ENCODE measurements at places on chromosomes 1 and 21. TPM values are rescaled to one million over a fixed set of nuclear protein-coding genes. Genes with fewer than 3 reads are reported as not detected.

- no peak for DNase-seq
Measured at GRCh38 chr1:221032637-221033280, 153.5 kb downstream of the HLX start.

DNA sequence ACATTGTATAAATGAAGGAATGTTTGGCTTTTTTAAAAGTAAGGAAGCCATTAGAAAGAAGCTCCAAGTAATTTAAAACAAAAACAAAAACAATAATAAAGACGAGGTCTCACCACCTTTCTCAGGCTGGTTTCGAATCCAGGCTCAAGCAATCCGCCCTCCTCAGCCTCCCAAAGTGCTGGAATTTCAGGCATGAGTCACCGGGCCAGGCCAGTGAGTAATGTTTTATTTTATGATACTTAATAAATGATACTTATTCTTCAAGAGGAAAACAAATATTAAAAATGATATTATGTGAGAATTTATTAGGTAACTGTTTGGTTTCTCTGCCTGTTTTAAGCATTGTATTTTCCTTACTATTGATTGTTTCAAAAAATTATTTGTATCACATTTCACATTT, 201.4 kb upstream of the BRINP3 start:
- DNase-seq: no peak

DNA sequence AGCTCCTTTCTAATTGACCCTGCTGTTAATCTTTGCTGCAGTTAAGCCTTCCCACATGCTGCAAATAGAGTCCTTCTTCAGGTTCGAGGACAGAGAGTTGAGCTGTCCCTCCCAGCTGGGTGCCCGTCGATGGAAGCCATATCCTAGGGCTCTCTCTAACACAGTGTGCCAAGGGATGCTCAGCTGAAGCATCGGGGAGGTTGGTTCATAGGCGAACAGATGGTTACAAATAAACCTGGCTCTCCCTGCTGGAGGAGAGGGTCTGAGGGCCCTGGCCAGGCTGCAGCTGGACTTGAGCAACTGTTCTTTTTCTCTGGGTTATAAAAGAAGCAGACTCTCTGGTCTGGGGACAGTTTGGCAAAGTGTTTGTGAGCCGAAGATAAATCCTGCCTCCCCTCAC, 120.3 kb upstream of the C8B start:
- DNase-seq: no peak

- no peak for DNase-seq
Measured at GRCh38 chr1:119544165-119544762, 37.3 kb downstream of the HSD3B1 start.

GRCh38 chr1:240278082-240278481, 186.4 kb downstream of the FMN2 start:
- DNase-seq: no peak

DNA sequence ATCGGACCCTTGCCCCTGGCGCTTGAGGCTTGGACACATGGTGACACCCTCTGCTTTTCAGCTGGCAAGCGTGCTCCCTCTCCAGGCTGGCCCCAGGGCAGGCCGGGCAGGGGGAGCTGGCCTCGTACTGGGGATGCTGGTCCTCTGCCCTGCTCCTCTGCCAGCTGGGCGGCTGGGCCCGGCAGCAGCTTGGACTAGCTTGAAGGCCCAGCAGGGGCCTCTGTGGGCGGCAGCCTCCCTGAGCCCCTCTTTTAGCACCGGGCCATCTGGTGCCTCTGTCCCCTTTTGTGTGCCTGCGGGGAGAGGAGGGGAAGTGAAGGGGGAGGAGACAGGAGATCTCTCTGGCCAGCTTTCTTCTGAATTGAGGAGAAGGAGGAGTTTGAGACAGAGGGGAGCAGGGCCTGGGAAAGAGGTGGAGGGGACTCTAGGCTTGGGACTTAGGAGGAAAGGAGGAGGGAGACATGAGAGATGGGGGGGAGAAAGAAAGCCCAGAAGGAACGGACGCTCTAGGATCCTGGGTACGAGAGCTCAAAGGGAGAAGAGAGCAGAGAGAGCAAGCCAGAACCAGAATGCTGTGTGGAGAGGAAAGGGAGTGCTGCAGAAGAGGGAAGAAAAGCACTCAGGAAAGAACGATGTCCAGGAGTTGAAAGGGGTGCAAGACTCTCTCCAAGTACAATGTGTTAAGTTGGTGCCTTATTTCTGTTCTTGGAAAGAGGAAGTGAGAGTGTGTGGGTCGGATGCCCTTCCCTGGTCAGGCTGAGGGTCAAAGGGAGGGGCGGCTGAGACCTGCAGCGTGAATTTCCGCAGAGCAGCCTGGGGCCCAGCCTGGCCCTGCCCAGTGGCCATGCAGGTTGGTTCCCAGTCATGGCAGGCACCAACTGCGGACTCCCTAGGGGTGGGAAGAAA, 40.3 kb downstream of the IER5 start:
- DNase-seq: no peak

GRCh38 chr1:35619237-35620121, 21.8 kb downstream of the PSMB2 start:
- no peak for DNase-seq

Gene SRSF11
- total RNA-seq: 245 TPM

DNA sequence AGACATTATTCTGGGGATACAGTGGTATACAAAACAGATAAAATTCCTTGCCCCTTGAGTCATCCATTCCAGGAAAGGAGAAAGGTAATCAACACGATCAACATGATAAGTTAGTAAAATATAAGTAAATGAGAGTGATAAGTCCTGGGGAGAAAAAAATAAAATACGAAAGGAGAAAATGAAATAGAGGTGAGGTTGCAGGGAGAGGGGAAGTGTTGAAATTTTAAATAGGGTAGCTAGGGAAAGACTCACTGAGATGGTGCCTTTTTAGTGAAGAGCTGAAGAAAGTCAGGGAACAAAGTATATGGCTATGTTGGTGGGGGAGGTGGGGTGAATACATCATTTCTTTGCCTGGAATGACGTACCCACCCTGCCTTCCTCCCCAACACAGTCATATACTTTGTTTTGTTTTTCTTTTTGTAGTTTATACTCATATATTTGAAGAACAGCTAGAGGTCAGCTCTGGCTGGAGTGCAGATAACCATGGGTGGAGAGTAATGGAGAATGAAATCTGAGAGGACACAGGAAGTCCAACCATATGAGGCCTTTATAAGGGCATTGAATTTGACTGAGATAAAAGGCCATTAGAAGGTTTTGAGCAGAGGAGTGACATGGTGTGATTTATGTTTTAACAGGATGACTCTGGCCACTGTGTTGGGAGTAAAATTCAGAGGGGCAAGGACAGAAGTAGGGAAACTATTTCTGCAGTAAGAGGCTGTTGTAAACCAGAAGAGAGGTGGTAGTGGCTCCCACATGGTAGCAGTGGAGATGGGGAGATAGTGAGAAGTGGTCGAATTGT, 54.8 kb downstream of the OSBPL9 start:
- DNase-seq: no peak

- no peak for DNase-seq
Measured at GRCh38 chr1:71657891-71658679, 577.2 kb upstream of the ZRANB2 start.

GRCh38 chr1:31241321-31241720, 1.6 kb upstream of the NKAIN1 start:
- no peak for DNase-seq

Gene SERTAD4
- total RNA-seq: not detected

DNA sequence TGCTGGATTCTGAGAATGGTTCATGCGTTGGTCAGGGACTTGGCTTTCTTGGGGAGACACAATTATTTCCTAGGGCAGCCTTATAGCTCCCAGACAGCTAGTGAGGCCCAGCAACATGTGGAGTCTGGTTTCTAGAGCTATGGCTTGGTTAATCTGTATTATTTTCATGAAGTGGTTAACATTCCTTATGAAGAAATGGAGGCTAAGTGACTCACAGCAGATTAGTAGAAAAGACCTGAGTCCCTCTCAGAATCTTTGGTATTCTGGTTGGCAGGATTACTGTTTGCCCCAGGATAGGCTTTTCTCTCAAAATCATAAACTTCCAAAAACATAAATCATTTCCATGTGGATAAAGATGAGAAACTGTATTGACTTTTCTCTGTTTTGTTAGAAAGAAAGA, 42.3 kb downstream of the DUSP10 start:
- no peak for DNase-seq

DNA sequence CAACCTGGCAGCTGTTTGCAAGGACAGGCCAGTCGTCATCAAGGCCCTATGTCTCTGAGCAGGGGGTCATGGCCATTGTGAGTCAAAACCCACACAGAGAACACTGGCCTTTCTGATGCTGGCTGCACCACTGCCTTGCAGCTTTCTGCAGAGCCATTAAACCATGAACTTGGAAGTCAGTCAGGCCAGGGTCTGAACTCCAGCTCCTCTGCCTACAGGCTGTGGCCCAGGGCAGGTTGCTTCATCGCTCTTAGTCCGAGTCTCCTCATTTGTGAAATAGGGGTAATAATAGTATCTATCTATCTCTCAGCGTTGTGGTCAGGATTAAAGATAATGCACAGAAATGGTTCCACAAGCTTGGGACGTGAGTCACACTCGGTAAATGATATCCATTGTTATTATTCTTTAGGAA, 35.8 kb upstream of the HIVEP3 start:
- DNase-seq: no peak

DNA sequence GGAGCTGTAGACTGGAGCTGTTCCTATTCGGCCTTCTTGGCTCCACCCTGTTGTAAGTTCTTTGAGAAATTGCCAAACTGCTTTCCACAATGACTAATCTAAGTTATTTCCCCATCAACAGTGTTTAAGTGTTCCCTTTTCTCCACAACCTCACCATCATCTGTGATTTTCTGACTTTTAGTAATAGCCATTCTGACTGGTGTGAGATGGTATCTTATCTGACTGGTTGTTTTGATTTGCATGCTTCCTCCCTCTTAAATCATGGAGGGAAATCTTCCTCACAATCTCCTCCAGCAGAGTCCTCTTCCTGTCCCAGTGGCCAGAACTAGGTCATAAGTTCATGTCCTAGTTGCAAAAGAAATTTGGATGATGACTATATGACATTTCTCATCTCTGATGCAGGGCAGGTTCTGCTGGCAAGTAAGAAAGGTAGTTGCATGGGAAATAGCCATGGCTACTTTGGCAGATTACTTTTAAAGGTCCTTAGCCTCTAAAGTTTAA, 294.0 kb downstream of the LRRC40 start:
- DNase-seq: no peak

Gene ADAM30
- not detected for total RNA-seq

Gene MPZ
- total RNA-seq: 8.5 TPM

Gene SELENOF
- total RNA-seq: 171 TPM

DNA sequence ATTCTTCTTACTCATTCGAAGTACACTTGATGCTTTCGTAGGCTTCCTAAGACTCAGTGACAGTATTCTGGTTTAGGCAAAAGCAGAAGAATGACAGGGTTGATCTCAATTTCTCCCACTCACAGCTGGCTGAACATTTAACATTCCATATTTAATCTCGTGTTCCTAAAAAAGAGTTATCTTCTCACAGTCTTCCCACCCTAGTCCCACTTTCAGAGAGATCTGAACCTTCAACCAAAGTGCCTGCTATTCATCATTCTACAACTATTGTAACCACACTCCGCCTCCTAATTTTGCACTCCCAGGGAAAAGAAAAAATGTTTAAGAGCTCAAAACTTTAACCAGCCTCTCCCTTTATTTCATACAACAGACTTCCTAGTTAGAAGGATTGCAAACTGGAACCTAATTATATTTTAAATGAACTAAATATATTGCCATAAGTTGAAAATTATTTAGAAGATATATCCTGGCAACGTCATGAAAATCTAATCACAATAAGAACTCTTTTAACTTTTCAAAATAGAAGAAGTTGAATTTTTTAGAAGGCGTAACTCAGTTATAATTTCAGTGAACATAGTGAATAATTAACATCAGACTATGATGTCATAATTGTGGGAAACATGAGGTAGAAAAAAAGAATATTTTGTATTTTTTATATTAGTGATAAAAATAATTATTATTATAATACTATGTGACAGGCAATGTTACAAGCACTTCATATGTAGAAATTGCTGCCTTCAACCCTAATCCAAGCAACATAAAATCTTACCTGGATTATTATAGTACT, 540.9 kb upstream of the ADGRL2 start:
- no peak for DNase-seq

- no peak for DNase-seq
Measured at GRCh38 chr1:58814251-58815068, 30.6 kb upstream of the JUN start.

Gene COL6A1
- total RNA-seq: 2.8 TPM

DNA sequence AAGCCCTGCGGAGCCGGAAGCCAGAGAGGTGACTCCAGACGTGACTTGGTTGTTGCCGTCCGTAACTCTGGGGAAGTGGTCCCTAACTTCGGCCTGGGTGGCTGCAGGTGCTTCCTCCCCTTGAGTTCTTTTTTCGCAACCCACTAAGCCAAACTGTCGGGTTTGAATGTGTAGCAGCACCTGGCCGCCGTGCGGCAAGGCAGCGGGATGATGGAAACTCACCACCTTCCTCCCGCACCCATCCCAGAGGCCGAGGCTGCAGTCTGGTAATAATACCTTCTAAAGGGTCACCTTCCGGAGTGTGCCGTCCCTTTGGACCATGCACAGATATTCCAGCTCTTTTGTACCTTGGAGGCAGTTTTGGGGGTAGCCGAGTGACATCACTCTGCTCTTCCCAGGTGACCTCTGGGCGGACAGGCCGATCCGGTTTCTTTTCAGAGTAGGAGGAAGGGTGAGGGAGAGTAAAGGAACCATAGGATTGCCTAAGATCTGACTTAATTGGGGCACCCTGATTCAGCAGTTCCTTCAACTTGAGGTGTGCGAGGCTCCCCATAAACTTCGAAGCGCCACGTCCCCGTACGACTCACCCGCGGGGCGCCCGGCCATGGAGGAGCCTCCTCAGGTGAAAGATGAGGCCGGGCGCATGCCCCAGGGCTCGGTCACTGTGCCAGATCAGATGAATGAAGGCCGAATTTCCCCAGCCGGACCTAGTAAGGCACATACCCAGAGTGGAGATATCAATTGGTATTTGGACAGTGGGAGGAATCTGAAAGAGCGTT, 1.0 kb downstream of the KCNK1 start:
- no peak for DNase-seq

DNA sequence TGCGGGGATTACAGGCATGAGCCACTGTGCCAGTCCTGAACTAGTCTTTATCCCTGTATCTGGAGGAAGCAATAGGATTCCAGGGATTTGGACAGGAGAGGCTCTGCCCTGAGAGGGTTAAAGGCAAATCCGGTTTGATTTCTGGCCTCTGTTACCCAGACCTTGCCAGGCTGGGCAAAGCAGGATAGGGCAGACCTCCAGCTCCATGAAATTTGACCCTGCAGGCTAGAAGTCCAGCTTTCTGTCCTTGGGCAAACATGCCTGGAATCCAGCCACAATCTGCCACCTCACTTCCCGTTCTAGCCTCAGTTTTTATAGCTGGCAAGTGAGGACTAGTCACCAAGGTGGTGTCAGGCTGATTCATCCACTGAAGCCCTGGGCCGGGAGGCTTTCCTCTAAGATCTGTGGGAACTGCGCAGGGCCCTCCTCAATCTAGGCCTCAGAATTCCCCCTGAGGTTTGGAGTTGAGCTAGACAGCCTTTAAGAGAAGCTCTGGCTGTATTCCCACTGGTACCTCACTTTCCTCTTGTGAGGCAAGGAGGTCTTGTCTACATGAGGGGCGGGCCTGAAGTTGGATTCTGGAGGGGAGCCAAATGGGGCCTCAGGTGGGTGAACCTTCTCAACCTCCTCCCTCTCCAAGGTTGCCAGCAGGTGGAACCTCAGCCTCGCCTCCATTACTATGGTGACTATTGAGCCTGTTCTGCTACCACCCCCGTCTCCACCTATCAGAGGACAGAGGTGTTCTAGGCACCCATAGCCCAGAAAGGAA, 7.0 kb upstream of the P3R3URF start:
- DNase-seq: no peak

GRCh38 chr1:222263791-222264190, 284.1 kb downstream of the HHIPL2 start:
- no peak for DNase-seq

- DNase-seq: no peak
Measured at GRCh38 chr1:103283371-103283770, 175.0 kb upstream of the COL11A1 start.

All from activated T-cell treated with anti-CD3 and anti-CD28 coated beads, Interleukin-2, amount 50 U/mL, for 72 hours (primary cell).